ENCODE measurements at places on chromosomes 12 and 14. TPM values are rescaled to one million over a fixed set of nuclear protein-coding genes. Genes with fewer than 3 reads are reported as not detected.

The EID3 gene
- total RNA-seq: 5.4 TPM

The WDR20 gene
- total RNA-seq: 22.7 TPM

The MSI1 gene
- 1.5 TPM for total RNA-seq

The SLC17A8 gene
- not detected for total RNA-seq

The VRK1 gene
- 26.1 TPM for total RNA-seq

The PDZRN4 gene
- not detected for total RNA-seq
